ENCODE measurements at places on chromosomes 11 and 22.
A peak's percentile ranks its signal among the peaks of the same experiment; 100 is the strongest.

DNA sequence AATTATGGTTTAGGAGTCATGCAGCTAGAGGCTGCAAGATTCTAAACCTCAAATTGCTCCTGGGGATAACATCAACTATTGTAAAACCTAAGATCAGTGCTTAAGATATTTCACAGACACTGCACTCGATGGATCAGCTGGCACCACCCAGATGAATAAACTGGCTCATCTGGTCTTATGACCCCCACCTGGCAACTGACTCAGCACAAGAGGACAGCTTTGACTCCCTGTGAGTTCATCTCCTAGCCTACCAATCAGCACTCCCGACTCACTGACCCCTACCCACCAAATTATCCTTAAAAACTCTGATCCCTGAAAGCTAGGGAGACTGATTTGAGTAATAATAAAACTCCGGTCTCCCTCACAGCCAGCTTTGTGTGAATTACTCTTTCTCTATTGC is 782 bp upstream of the TTC12 start:
- no peaks in the 10 kb centered on the region for H3K27me3 ChIP-seq
- H3K36me3 ChIP-seq, result no peaks in the 10 kb centered on the region
- no peak overlapping the region for H3K4me3 ChIP-seq
- peaks cover 16% of the 10 kb centered on the region for H3K4me1 ChIP-seq
- no peak for DNase-seq

DNA sequence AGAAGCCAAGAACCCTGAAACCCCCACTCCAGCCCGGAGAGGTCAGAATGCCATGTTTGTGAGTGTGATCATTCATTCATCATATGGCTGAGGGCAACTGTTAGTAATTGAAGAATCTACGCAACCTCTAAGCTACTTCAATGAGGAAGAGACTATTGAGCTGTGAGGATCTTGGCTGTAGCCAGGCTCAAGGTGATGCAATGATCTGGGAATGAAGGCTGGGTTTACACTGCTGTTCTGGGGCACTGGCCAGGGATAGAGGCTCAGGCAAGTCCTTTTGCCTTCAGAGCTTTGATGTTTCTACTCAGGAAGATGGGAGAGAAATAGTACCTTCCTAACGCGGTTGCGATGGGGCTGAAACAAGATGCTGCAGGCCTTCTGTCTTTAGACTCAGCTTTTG is 12.9 kb downstream of the CRYBB2 start:
- H3K4me1 ChIP-seq, result no peaks in the 10 kb centered on the region
- no peak for DNase-seq
- no peaks in the 10 kb centered on the region for H3K36me3 ChIP-seq
- H3K27ac ChIP-seq, result no peak overlapping the region
- no peaks in the 10 kb centered on the region for H3K27me3 ChIP-seq
- no peak overlapping the region for H3K4me3 ChIP-seq

GRCh38 chr11:19259487-19260345 is 19.0 kb upstream of the E2F8 start:
- H3K36me3 ChIP-seq, result no peaks in the 10 kb centered on the region
- no peaks in the 10 kb centered on the region for H3K27me3 ChIP-seq
- DNase-seq, result peak; percentile 76
- no peak overlapping the region for H3K27ac ChIP-seq

- no peaks in the 10 kb centered on the region for H3K27me3 ChIP-seq
- no peaks in the 10 kb centered on the region for H3K4me1 ChIP-seq
- DNase-seq, result no peak
- H3K4me3 ChIP-seq, result no peak overlapping the region
Measured at GRCh38 chr11:126718276-126718675, 282.3 kb downstream of the KIRREL3 start.

GRCh38 chr11:61072316-61073109 is 29.8 kb upstream of the CD5 start:
- no peaks in the 10 kb centered on the region for H3K36me3 ChIP-seq
- no peak for DNase-seq
- H3K4me3 ChIP-seq, result no peak overlapping the region
- no peaks in the 10 kb centered on the region for H3K27me3 ChIP-seq
- no peak overlapping the region for H3K27ac ChIP-seq

DNA sequence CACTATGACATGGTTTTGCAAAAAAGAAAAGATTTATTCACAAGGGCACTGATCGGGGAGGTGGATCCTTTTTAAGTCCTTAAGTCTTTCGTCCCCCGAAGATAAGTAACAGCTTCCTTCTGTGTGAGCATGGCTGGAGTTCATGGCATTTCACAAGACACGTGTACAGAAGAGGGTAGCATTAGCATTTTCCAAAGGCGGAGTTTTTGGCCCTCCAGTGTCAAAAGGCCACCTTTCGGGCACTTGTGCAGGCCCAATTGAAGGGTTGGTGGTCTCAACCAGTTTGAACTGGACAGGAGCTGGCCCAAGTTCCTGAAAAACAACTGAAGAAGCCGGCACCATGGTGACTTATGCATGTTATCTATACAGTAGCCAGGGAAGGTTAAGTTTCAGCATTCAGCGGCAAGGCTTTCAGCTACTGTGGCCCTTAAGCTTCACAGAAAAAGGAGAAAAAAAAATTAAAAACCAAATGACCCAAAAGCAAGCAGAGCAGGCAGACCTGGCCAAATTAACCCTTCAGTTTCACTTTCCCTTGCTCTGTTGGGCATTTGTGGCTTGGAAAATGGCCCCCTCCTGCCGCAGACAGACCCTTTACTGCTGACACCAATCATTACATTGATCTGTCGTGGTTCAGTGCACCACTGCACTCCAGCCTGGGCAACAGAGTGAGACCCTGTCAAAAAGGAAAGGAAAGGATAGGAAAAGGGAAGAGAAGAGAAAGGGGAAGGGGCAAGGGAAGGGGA is 18.7 kb downstream of the ZNF74 start:
- no peaks in the 10 kb centered on the region for H3K36me3 ChIP-seq
- H3K27ac ChIP-seq, result no peak overlapping the region
- DNase-seq, result no peak
- no peaks in the 10 kb centered on the region for H3K27me3 ChIP-seq

- H3K4me3 ChIP-seq, result no peak overlapping the region
- H3K36me3 ChIP-seq, result no peaks in the 10 kb centered on the region
- no peaks in the 10 kb centered on the region for H3K27me3 ChIP-seq
- DNase-seq, result no peak
Measured at GRCh38 chr22:31126869-31127175, 4.1 kb downstream of the INPP5J start.

DNA sequence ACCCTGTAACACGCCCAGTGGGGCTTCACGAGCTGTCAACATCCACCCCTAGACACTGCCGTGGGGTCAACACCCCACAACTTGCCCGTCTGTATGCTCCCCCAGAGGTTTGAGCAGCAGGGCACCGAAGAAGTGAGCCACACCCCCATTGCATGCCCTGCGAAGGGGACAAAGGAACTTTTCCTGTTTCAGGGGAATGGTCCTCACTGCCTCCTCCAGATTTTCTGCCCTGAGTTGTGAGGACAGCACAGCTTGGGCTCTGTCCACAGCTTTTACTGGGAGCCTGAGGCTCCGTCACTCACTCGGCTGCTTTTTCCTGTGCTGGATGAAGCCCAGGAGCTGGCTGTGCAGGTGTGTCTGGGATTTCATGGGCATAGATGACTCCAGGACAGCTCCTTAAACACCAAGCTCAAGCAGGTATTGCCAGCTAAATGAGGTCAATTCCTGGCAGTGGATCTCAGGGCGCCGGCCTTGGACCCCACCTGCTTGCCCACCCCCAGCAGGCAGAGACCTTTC is 40.2 kb upstream of the CCDC188 start:
- H3K4me3 ChIP-seq, result no peak overlapping the region
- DNase-seq, result no peak
- H3K36me3 ChIP-seq, result no peaks in the 10 kb centered on the region
- no peaks in the 10 kb centered on the region for H3K27me3 ChIP-seq

DNA sequence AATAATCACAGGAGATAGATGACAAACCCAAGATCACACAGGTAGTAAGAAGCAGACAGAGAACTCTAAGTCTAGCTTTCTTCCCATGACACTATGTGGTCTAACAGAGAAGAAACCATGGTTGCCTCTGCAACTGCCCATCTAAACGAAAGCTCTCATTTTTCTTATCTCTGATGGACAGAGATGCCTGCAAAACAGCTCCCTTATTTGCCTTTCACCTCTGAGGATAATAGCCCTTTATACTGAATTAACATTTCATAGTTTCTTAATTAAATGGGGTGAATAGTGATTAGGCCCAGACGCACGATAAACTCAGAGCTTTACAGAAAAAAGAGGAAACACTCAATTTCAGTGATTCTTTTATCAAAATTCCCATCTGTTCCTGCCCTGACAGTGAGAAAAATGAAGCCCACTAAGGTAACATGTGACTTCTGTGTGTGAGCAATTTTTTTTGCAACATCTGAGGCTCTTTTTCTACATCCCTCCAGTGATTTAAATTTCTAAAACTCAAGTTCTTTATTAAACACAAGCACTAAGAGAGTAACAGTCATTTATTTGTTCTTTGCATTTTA is 24.6 kb downstream of the OR2AG2 start:
- no peaks in the 10 kb centered on the region for H3K36me3 ChIP-seq
- no peak for DNase-seq
- H3K27ac ChIP-seq, result no peak overlapping the region
- no peak overlapping the region for H3K4me3 ChIP-seq

- no peak for DNase-seq
- no peak overlapping the region for H3K27ac ChIP-seq
- no peaks in the 10 kb centered on the region for H3K27me3 ChIP-seq
- peaks cover 4% of the 10 kb centered on the region for H3K4me1 ChIP-seq
Measured at GRCh38 chr11:95084509-95084908, 5.1 kb upstream of the ENDOD1 start.

GRCh38 chr11:70625582-70626518 is 227.5 kb downstream of the CTTN start:
- DNase-seq, result no peak
- no peak overlapping the region for H3K27ac ChIP-seq
- H3K36me3 ChIP-seq, result no peaks in the 10 kb centered on the region
- no peak overlapping the region for H3K4me3 ChIP-seq

- no peaks in the 10 kb centered on the region for H3K27me3 ChIP-seq
- H3K4me3 ChIP-seq, result no peak overlapping the region
- H3K36me3 ChIP-seq, result no peaks in the 10 kb centered on the region
- no peaks in the 10 kb centered on the region for H3K4me1 ChIP-seq
- no peak for DNase-seq
- H3K27ac ChIP-seq, result no peak overlapping the region
Measured at GRCh38 chr22:28172892-28173670, 254.0 kb upstream of the PITPNB start.

- peak overlapping the region; percentile 74 for H3K4me3 ChIP-seq
- H3K27ac ChIP-seq, result peak overlapping the region; percentile 77
- DNase-seq, result no peak
- H3K27me3 ChIP-seq, result no peaks in the 10 kb centered on the region
- no peaks in the 10 kb centered on the region for H3K36me3 ChIP-seq
Measured at GRCh38 chr22:21734540-21735199, 924 bp downstream of the YPEL1 start.

GRCh38 chr11:89613911-89614310 is 96.2 kb upstream of the TRIM77 start:
- no peak for DNase-seq
- no peaks in the 10 kb centered on the region for H3K36me3 ChIP-seq
- no peaks in the 10 kb centered on the region for H3K4me1 ChIP-seq

- H3K27ac ChIP-seq, result no peak overlapping the region
- no peaks in the 10 kb centered on the region for H3K4me1 ChIP-seq
- DNase-seq, result no peak
- no peak overlapping the region for H3K4me3 ChIP-seq
Measured at GRCh38 chr11:127454856-127455255, 454.3 kb upstream of the KIRREL3 start.

- no peaks in the 10 kb centered on the region for H3K4me1 ChIP-seq
- no peak for DNase-seq
- no peak overlapping the region for H3K27ac ChIP-seq
- no peak overlapping the region for H3K4me3 ChIP-seq
- H3K27me3 ChIP-seq, result no peaks in the 10 kb centered on the region
Measured at GRCh38 chr11:69121621-69122325, 34.0 kb upstream of the SMIM38 start.

DNA sequence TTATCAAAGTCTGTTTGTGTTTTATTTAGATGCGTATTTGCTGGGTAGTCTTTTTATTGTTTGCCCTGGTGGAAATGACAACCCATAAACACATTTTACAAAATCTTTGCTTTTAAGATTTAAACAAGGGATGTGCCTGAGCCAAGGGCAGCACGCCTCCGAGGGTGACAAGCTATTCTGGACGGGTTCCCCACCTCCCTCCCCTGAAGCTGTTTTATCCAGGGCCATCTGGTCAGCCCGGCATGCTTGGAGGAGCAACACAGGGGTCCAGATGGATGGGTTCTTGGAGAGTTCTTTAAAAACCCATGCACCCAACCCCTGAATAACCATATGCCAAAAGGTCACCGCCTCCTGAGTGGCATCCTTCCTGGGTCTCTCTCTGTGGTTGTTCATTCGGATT is 408.9 kb downstream of the OPCML start:
- H3K36me3 ChIP-seq, result no peaks in the 10 kb centered on the region
- no peaks in the 10 kb centered on the region for H3K4me1 ChIP-seq
- H3K4me3 ChIP-seq, result no peak overlapping the region
- no peak for DNase-seq
- no peak overlapping the region for H3K27ac ChIP-seq
- H3K27me3 ChIP-seq, result peaks cover 3% of the 10 kb centered on the region

DNA sequence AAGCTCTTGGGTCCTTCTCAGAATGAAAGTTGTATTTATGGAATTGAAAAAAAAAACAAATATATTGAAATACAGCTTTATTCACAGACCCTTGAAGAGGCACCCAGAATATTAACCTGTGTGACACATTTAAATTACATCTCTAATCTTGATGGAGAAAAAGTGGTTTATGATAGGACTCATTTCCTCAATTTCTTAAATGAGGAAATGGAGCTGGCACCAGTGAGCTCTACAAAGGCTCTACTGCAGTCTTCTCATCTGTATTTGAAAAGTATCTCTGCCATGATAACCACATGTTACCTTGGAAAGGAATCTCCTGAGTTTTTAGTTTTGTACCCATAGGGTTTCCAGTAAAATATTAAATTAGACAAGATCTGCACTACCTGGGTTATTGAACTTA is 186.5 kb downstream of the HIPK3 start:
- H3K4me1 ChIP-seq, result no peaks in the 10 kb centered on the region
- H3K27ac ChIP-seq, result no peak overlapping the region
- DNase-seq, result no peak
- H3K4me3 ChIP-seq, result no peak overlapping the region
- no peaks in the 10 kb centered on the region for H3K27me3 ChIP-seq

DNA sequence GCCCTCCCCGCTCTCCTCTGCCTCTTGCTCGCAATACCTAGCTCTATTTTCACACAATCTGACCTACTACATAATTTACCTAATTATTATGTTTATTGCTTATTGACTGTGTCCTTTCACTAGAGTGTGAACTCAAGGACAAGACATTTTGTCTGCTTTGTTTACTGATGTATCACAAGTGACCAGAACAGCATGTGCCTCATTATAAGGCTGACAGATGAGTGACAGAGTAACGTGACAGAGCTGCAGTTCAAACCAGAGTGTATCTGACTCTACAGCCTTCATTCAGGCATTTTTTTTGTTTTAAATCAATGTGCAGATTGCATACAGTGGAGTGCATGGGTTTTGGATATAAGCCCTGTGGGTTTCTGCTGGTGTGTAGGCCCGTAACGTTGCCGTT is 82.0 kb upstream of the RAB1B start:
- H3K27ac ChIP-seq, result no peak overlapping the region
- no peaks in the 10 kb centered on the region for H3K4me1 ChIP-seq
- no peaks in the 10 kb centered on the region for H3K36me3 ChIP-seq
- H3K27me3 ChIP-seq, result no peaks in the 10 kb centered on the region
- H3K4me3 ChIP-seq, result no peak overlapping the region
